ENCODE measurements at places on chromosomes 1 and 21.

DNA sequence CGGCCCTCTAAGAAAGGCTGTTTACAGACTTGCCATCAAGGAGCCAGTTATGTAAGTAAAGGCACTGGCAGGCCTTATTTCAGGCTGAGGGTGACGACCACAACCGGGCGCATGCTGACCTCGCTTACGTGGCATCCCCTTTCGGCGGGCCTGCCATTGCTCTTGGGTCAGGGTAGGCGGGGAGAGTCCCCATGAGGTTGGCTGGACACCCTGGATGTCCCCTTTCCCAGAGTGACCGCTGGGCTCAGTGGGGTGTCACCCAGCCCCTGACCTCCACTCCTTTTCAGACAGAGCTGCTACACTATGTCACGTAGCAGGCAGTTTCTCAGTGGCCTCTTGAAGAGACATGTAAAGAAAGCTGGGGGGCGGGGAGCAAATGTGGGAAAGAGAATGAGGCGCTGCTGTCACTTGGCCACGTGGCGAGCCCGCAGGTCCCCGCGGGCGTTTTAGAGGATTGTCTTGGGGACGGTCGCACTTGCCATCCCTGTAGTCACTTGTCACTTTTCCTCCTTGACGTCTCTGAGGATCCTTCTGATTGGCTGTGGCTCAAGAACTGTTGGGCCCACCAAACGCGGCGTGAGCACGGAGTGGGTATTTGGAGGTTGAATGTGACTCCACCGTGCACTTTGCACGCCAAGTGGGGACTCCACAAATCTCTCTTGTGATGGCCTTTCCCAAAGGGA lies 42.2 kb downstream of the SLC37A1 start:
- no peak for DNase-seq

DNA sequence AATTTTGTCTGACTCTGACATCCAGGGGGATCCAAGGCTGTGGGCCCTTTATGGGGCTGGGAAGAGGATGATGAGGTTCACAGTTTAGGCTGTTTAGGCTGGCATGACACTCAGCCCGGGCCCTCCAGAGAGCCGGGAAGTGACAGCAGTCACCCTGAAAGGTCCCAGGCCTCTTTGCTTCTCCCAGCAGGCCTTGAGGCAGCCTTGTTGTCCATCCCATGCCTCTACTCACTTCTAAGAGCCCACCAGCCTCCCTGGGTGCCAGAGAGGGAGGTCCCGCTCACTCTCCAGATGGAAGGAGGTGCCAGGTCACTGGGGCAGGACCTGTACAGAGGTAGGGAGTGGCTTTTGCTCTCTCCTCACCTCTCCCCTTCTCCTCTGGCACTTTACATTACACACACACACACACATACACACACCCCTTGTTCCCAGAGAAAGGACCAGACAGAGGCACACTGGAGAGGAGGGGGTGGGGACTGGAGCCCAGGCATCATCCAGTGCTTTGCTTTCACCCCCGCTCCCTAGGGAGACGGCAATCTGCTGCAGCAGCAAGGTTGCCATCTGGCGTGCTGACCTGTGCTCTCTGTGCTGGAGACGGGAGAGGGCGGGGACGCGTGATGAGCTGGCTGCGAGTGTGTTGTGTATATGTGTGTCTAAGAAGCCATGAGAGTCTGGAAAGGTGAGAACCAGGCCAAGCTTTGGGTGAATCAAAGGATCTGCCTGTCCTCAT lies 4.6 kb downstream of the KLHDC8A start:
- DNase-seq: no peak

- no peak for DNase-seq
These were observed 216.6 kb upstream of the B3GALT2 start for GRCh38 chr1:193402977-193403376.

DNA sequence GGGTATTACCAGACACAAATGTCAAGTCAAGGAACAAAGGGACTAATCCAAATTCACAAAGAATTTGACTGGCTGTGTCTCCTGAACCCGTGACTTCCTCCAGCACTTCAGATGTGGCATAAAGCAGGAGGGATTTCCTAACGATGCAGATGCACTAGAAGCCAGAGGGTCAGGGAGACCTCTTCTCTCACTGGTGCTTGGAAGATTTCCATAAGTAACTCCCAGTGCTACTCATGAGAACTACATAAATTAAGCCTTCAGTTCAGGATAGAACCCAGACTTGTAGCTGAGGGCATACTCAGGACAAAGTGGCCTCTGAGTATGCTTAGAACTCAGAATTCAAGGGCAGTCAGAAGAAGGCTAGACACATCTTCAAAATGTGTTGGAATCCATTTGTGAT lies 83.6 kb upstream of the NRIP1 start:
- no peak for DNase-seq

DNA sequence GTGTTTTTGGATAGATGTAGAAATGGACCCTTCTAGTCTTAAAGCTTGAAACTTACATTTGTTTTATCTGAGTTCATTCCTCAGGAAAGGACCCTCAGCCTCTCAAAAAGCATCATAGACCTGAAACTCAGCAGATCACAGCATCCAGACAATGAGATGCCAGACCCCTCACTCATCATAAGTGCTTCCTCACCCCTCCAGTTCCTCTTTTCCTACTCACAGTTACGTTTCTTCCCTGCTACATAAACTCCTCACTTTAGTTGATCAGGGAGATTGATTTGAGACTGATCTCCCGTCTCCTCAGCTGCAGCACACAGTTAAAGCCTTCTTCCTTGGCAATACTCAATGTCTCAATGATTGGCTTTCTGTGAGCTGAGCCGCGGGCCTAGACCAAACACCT lies 282.0 kb downstream of the FAM72C start:
- DNase-seq: no peak

DNA sequence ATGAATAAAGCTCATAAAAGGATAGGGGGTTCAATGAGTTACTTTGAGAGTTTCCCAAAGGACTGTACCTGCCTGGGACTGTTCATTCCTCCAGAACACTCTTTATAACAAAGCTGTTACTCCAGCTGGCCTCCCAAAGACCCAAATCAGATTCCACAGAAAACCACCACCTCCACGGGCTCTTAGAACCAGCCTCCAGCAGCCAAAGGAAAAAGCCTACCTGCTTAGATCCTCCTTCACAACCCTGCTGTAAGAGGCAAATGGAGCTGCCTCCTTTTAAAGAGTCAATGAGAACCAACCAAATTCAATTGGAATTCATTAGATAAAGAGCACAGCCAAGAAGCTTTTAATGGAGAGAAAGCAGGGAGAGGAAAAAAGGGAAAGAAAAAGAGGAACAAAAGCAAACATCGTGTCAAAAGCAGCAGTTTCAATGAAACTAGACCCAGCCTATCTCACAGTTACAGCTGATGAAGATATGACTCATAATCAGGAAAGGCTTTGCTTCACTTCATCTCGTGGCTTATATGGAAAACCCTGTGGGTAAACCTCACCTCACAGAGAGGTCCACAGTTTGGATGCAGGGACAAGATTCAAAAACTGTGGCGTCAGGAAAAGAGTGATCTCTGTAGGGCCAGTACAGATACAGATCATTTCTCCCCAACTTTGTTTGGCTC lies 27.8 kb upstream of the FMO4 start:
- DNase-seq: no peak

DNA sequence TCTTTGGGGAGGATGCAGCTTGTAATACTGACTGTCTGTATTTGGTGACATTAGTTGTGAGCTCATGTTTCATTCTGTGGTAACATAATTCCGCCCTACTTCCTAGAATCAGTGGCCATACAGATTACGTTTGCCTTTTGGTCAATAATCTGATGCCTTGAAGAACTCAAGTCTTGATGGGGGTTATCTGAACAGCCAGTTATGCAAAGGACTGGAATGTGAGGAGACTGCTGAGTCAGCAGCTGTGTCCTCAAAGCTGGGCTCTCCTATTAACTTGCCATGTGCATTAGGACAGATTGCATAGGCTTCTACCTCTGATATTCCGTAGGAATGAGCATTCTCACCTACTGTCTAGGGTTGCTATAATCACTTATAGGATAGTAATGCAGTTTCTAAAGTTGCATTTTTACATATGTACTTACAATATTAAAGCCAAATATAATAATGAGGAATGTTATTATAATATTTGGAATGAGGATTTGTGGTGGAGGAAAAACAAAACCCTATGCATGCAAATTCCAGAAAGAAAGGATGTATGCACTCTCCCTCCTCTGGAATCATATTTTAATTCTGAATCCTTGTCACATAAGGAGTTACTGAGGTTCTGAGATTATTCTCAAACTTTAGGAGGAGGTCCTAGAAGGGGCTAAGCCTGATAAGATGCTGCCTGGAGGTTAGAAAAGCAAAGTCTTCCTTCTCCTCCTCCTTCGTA lies 116.0 kb downstream of the NOS1AP start:
- no peak for DNase-seq

DNA sequence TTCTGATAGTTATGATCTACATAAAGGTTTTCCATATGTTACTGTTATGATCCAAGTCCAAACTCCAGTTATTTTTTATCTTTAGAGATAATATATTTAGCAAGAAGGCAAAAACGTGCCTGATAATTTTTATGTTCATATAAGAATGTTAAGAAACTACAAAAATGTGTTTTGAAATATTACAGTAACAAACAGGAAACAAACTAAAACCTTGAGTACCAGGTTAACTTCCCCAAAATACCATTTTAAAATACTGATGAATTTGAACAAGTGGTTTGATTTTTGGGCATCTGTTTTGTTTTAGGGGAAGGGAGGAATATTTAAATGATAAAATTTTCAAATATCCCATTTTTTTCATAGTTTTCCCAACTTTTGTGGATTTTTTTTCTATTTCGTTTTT lies 124.8 kb downstream of the NR5A2 start:
- no peak for DNase-seq

GRCh38 chr1:156108057-156108456 lies 6.5 kb upstream of the LMNA start:
- DNase-seq: no peak

DNA sequence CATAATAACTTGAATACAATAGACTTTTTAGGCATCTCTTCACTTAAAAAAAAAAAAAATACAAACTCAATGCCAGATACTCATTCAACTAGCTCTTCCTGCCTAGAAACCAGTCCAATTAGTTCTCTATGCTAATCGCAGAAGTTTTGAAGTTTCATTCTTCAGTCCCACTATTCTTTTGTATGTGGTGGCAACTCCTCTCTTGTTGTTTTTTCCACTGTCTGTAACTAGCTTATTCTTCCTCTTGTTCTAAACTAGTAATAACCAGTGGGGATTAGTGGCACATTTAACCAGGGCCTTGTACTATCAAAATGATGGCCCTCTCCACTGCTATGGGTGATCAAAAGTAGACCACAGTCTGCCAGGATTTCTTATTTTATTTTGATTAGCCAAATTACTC lies 52.5 kb downstream of the SELENOF start:
- DNase-seq: no peak

- peak; percentile 73 for DNase-seq
These were observed 13.2 kb downstream of the GBP5 start for GRCh38 chr1:89259283-89259971.

GRCh38 chr1:212254853-212255363 lies 30.3 kb upstream of the PPP2R5A start:
- peak; percentile 36 for DNase-seq

DNA sequence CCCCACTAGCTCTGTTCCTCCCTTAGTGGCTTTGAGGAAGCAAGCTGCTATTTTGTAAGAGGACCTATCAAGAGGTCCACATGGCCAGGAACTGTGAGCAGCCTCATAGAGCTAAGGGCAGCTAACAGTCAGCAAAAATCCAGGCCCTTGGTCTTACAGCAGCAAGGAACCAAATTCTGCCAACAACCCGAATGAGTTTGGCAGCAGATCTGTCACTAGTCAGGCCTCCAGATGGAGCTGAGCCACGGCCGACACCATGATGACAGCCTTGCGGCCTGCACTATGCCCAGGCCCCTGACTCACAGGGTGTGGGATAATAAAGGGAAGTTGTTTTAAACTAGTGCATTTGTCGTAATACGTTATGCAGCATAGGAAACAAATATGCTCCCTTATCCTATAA lies 28.0 kb upstream of the H3-3A start:
- DNase-seq: peak; percentile 32

- DNase-seq: no peak
These were observed 105.9 kb downstream of the PCP4 start for GRCh38 chr21:39972976-39973770.

DNA sequence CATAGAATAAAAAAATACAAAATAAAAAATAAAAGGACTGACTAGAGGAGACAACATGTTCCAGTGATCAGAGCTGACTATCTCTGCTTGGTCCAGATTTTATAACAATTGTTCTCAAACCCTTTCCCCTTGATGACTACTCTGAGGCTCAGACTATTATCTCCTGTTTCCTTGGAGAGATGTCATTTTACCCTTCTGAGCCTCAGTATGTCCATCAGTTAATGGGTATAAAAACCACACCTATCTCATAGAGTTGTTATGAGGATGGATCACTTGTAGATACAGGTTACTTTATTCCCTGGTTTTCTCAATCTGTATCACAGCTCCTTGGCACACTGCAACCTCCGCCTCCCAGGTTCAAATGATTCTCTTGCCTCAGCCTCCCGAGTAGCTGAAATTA lies 7.0 kb downstream of the NKAIN1 start:
- DNase-seq: no peak

DNA sequence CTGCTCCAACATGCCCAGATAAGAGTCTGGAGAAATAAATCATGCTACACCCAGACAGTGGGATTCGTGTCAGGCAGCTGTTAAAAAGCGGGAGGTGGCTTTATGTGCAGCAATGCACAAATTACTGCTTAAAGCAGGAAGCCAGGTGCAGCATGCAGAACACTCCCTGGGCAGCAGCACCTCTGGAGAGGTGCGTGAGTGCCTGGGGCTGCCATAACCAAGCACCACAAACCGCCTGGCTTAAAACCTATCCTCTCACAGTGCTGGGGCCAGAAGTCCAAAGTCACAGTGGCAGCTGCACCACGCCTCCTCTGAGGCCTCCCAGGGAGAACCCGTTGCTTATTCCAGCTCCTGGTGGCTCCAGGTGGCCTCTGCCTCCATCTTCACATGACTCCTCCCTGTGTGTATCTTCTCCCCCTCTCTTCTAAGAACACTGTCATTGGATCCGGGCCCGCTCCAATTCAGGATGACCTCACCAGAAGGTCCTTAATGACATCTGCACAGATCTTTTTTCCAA lies 115.6 kb downstream of the SIK1 start:
- DNase-seq: no peak

GRCh38 chr1:230288641-230289349 lies 137.3 kb downstream of the PGBD5 start:
- no peak for DNase-seq

- DNase-seq: peak; percentile 69
These were observed 11.5 kb downstream of the HIPK1 start for GRCh38 chr1:113940365-113941244.

DNA sequence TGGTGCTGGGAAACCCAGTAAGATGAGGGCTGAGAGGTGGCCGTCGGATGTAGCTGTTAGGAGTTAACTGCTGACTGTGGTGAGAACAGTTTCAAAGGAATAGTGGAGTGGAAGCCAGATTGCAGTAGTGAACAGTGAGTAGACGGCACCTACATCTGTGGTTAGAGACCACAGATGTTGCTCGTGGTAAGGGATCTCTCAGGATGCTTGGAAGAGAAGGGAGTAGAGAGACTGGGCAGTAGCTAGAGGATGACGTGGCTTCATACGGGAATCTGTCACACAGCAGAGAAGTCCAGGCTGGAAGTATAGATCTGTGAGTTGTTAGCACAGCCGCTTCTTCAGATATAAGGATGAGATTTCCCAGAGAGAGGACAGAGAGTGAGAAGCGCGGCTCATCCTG lies 7.8 kb upstream of the ARTN start:
- no peak for DNase-seq

Data from CD4-positive, alpha-beta T cell treated with Interleukin-21 for 1 hour (primary cell).